Activated T-helper 1 cell treated with Interleukin-2 at 50 U/mL for 16 hours (primary cell): ENCODE measurements at places on chromosomes 6 and 20.

DNA sequence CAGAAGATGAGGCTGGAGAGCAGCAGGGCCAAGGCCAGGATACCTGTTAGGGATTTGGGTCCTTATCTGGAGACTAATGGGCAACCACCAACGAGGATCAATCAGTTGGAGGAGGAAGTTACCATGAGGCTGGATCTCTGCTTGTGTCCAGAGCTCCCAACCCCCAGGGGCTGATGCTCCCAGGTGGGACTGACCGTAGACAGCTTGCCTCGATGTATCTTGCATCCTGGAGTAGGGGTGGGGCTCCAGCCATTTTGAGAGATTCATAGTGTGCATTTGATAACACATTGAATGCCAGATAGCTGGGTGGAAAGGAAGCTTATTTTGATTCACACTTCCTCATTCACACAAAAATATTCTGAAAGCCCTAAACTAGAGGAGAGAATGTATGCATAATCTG, 4.6 kb upstream of the RFPL4B start:
- no peak for DNase-seq

DNA sequence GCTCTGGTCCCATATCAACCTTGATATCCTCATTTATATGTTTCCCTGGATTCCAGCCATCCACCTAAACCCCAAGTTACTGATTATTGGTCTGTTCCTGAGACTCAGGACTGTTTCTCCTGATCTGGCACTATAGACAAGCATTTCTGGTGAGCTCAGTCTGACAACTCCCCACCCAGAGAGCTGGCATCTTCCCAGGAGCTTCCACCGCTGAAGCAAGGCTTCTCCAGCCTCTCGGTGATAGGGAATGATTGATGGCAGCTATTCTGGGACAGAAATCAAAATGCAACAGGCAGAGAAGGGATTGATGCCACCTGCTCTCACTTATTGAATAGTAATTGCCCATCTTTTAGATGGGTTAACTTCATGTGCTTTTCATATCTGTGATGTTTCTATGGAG, 169.7 kb upstream of the GGTLC1 start:
- DNase-seq = no peak

- DNase-seq = no peak
Measured at GRCh38 chr6:40988634-40989033, 50.4 kb downstream of the UNC5CL start.

- DNase-seq = no peak
Measured at GRCh38 chr20:3727401-3728021, 5.0 kb upstream of the HSPA12B start.

DNA sequence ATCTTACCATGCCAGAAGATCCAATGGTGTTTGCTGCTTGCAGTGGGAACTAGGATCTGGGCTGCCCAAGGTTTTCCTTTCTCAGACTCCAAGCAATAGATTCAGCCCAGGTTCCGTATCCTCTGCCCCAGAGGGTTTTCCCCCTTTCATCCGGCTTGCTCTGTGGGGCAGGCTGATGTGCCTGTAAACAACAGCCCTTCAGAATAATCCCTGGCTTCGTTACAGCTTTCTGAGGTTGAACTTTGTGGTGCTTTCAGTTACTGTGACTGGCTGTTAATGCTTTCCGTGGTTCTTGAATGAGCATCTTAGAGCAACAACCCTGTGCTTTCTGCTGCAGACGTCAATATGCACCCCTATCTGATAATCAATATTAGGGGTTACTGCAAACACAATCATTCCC, 400.4 kb downstream of the BTBD3 start:
- DNase-seq = no peak

DNA sequence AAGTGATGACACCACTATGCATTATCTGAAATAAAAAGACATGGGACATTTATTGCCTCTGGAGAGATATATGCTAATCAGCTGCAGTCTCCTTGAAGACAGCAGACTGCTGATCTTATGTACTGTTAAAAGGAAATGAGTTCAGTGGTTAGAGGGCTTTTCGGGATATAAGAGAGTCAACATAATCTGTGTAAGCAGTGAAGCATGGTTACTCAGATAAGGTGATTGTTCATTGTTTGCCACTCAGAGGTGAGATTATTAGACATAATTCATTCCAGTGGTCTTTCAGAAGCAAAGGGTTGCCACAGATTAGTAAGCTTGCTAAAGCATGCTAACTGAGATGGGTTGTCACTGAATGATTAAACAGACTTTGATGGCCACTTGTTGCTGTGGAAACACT, 1450.7 kb upstream of the ADGRB3 start:
- no peak for DNase-seq

DNA sequence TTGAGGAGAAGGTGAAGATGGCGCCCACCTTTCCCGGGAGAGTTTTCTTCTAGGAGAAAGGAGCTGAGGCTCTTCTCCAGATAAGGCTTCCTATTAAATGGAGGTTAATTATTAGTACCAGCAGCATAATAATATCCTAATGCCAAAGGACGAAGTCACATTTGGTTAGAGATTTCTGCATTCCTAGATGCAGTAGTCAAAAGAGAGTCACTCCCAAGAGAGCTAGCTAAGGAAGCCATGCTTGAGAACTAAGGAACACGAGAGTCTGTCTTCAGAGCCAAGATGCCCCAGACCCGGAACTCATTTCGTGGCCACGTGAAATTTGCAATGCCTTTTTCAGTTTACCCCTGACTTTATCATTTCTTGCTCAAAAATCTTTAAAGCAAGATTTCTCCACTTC, 132.7 kb downstream of the TSHZ2 start:
- DNase-seq = no peak

DNA sequence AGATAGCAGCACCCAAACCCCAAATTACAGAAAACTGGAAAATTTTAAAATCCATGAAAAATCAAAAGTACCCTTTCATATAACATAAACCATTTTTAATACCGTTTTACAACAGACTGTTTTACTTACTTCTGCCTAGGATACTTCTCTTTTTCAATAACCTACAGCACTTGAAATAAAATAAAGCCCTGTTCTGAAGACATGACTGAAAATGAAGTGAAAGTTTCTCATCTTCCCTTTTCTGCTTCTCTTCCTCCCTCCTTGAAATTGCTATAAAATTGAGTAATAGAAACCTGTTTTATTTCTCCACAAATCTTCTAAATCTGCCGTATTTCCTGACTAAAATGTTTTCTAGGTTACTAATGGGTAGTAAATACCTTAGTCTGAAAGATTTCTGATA, 20.3 kb downstream of the MMS22L start:
- no peak for DNase-seq

DNA sequence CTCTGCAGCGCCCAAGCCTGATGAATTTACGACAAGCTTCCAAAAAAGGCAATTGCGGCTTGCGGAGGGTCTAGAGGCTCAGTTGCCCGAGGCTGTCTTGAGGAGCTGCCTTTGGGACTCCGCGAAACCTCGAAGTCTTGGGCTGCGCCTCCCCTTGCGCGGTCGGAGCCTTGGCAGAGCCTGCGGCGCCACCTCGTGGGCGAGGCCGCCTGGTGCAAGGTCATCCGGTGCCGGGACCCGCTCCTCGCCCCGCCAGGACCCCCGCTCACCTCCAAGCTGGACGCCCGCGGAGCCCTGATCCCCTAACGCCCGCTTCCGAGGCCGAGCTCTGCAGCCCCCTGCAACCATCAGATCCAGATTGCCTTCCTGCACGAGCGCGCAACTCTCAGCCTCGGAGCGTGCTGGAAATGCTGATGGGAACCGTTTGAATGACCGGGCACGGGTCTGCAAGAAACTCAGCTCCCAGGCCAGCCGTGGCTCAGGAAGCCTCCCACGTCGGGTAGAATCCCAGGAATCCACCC, 14.9 kb upstream of the FAM210B start:
- DNase-seq = peak; percentile 7

DNA sequence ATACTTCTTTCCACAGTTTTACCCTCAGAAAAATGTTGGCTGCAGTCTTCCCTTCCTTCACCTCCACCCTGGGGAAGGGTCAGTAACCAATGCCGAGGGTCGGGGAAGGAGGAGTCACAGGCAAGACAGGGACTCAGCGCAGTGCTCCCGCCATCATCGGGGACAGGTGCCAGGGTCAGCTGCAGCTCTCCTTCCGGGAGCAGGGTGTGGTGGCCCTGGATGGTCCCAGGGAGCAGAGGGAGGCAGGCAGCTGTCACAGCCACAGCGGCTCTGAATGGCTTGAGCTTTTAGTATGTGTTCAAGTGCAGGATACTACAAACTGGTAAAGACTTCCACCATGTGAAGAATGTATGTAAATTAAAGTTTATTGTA, 26.0 kb upstream of the PI16 start:
- DNase-seq = no peak

GRCh38 chr6:73768558-73768957, 72.6 kb downstream of the CD109 start:
- DNase-seq = no peak

GRCh38 chr6:74731204-74731603, 474.6 kb downstream of the COL12A1 start:
- DNase-seq = no peak

DNA sequence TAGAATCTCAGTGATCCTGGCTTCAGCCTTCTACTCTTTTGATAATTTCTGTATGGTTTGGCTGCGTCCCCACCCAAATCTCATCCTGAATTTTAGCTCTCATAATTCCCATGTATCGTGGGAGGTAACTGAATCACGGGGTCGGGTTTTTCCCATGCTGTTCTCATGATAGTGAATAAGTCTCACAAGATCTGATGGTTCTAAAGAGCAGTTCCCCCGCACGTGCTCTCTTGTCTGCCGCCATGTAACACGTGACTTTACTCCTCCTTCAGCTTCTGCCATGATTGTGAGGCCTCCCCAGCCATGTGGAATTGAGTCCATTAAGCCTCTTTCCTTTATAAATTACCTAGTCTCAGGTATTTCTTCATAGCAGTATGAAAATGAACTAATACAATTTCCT, 507.2 kb downstream of the CDH26 start:
- DNase-seq = no peak

DNA sequence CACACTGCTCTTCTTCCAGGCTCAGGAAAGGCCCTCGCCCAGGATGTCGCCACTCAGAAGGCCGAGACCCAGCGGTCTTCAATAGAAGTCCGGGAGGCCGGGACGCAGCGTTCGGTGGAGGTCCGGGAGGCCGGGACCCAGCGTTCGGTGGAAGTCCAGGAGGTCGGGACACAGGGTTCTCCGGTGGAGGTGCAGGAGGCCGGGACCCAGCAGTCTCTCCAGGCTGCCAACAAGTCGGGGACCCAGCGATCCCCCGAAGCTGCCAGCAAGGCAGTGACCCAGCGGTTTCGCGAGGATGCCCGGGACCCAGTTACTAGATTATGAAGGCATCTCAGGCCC, 1.0 kb downstream of the KHDC3L start:
- DNase-seq = no peak

GRCh38 chr20:18496042-18496441, 983 bp downstream of the RBBP9 start:
- DNase-seq = no peak

DNA sequence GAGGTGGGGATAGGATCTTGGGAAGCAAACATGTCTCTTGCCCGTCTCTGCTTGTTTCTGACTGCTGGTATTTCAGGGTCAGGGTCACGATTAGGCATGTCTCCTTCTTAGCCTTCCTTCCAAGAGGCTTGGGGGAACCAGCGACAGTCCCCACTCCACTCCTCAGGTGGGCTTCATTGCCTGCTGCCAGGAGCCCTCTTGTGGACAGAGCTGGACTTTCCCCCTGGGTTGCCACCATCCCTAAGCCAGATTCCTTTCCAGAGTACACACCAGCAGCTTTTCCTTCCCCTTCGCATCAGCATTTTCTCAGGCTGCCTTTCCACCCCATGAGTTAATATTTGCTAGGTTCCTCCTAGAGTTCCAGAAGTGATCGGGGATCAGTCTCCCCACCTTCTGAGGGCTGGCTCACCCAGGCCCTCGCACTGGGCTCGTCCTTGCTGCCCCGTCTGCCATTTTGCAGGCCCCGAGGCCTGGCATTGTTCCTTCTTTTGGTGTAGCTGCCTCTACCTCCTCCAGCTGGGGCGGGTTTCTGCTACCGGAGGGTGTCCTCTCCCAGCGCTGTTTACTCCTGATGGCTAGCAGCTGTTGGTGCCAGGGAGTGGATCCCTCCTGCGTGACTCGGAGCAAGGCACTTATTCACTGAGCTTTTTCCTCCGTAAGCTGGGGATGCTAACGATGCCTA, 8.8 kb upstream of the C20orf144 start:
- DNase-seq = no peak

GRCh38 chr20:45935416-45936046, 1.0 kb downstream of the PCIF1 start:
- DNase-seq = no peak

- DNase-seq = no peak
Measured at GRCh38 chr6:165545806-165546205, 117.2 kb downstream of the PDE10A start.

DNA sequence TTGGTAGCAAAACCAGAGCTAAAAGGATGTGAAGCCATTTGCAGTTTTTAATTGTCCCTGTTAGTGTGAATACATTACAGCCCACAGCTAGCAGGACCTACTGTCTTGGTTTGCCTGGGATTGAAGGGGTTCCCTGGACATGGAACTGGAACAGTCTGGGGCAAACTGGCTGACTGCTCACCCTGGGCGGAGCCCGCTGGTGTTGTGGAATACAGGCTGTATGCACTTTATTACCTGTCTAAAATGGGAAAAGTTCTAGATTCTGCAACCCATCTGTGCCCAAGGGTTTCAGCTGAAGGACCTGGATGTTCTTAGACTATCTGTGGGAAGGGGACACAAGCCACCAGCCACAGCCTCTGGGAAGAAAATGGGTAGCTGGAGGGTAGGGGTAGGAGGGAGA, 12.2 kb upstream of the CDKN1A start:
- no peak for DNase-seq

- DNase-seq = no peak
Measured at GRCh38 chr6:102717252-102717651, 1323.7 kb downstream of the GRIK2 start.

DNA sequence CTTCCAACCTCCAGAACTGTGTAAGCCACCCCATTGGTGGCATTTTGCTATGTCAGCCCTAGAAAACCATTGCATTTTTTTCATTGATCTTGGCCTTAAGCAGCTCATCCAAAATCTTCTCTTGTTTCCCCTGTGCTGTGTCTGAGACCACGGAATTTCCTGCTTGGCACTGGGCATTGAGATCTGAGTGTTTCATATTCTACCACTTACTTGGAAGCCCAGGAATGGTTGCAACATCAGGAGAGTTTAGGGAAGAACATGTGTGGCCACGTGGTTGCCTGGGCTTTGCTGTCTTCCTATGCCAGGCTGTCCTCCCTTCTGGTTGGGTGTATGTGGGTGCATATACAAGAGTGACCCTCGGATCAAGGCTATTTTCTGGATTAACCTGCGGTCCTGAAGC, 139.3 kb upstream of the PMEPA1 start:
- no peak for DNase-seq
